ENCODE measurements at places on chromosomes 2 and 18. TPM values are rescaled to one million over a fixed set of nuclear protein-coding genes. Genes with fewer than 3 reads are reported as not detected.

GRCh38 chr2:216740557-216741222 is 45.3 kb upstream of the IGFBP5 start:
- DNase-seq, result no peak

- no peak for DNase-seq
Observed at GRCh38 chr2:109726379-109727270, 67.5 kb upstream of the RGPD5 start.

DNA sequence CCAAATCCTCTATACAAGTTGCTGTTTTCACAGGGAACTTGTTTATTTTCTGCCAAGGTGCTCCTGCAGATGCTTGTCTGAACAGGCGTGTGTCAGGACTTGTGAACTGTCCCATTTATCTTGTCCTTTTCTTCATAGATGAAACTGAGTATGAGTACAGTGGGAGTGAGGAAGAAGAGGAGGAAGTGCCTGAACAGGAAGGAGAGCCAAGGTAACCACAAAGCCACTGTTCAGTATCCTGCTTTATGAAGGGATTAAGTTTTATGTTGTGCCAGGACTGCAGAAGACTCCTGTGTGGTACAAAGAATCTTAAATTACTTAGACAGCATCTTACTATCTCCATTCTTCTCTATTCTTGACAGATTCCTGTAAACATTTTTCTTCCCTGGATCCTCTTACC is 145.0 kb downstream of the MAP4K4 start:
- no peak for DNase-seq

GRCh38 chr18:59431131-59431530 is 72.1 kb upstream of the LMAN1 start:
- DNase-seq, result no peak

DNA sequence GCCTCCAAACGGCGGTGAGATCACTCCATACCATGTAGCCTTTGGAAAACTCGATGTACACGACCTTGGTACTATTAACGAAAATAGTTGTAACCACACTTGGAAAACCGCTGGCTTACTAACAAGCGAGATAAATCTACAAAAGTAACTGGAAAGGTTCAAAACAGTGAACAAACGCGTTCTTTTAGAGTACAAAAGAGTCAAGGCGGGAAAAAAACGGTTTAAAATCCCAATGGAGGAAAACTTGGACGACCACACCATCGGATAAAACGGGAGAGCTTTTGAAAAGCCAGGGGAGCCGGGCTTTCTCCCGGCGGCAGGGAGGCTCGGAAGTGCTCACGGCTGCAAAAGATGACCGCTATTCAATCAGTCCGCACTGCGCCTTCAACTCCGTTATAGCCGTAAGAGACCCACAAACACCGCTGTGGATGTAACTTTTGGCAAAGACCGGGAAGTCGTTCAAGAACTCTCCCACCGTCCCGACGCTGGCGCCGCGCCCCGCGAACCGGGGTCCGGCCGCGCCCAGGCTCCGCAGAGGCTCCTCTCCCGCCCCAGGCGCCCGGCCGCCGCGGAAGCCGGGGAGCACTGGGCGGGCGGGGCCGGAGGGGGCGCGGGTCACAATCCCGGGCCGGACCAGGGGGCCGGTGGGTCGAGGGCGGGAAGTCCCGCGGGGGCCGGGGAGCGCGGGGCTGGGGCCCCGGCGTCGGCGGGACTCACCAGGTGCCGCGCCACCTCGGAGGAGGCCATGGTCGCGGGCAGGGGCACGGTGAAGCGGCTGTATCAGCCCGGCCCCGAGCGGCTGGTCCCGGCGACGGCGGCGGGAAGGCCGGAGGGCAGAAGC is 465 bp downstream of the SEPTIN10 start:
- DNase-seq, result no peak

- no peak for DNase-seq
Observed at GRCh38 chr2:157174321-157174720, 83.2 kb upstream of the GALNT5 start.

- DNase-seq, result no peak
Observed at GRCh38 chr2:150983314-150983897, 278.3 kb downstream of the RBM43 start.

DNA sequence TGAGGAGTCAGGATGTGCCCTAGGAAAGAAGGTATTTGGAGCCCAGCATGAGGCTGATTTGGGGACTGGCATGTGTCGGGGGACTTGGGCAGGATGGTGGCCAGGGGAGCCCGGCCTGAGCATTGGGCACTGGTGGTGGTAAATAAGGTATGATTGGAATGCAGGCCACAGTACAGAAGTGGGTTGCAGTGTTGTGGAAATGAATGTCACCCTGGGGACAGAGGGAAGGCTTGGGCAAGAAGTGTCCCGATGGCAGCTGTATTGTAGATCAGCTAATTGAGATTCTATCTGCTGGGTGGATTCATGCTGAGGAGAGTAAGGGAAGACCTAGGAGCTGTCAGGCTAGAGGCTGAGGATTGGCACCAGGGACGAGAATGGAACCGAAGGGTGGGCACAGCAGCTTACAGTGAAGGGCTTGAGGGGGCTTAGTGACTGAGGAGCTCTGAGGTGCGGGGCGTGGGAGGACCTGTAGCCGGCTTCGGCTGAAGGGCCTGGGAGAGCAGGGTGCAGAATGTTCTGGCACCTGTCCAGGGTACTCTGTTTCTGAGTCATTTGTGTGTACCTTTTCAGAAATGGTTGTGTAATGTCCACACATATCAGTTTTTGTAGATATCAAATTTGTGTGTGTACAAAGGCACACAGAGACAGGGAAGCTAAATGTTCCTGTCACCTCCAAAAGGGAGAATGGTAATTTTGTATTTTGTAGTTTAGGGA is 170.2 kb downstream of the PRKCE start:
- DNase-seq, result no peak

DNA sequence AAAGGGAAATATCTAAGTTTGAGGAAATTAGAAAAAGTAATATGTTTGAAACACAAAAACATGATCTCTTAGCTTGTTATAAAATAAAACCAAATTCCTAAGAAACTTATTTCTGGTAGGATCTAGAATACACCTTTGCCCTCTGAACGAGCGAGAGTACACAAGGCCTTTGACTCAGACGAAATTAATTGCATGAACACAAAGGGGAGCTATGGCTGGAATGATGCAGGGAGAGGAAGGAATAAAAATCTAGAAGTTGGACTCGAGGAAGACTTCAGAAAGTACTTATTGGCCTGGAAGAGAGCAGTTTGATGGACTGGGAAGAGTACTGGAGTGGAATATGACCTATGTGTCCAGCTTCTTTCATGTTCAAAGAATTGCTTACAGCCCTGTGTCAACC is 927 bp upstream of the CRYGD start:
- DNase-seq, result no peak

DNA sequence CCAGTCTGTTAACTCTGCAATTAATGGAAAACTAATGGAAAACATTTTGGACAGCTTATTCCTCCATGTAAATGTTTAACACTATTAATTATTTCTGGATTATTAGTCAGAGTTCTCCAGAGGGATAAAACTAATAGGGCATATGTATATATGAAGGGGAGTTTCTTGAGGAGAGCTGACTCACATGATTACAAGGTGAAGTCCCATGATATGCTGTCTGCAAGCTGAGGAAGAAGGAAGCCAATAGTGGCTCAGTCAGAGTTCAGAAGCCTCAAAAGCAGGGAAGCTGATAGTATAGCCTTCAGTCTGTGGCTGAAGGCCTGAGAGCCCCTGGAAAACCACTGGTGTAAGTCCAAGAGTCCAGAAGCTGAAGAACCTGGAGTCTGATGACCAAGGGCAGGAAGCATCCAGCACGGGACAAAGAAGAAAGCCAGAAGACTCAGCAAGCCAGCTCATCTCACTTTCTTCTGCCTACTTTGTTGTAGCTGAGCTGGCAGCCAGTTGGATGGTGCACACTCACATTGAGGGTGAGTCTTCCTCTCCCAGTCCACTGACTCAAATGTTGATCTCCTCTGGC is 136.0 kb downstream of the PTH2R start:
- DNase-seq, result no peak

DNA sequence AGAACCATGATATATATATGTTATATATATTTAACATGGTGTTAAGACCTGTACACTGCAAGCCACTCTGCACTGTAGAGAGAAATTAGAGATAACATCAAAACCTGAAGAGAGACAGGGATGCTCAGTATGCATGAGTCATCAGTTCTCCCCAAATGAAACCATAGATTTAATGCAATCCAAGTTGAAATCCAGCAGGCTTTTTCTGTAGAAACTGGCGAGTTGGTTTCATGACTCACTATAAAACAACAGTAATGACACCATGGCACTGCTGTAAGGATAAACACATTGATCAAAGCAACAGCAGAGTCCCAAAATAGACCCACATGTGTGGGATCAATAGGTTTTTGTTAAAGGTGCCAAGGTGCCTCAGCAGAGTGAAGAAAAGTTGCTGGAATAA is 65.8 kb downstream of the RTP5 start:
- no peak for DNase-seq

DNA sequence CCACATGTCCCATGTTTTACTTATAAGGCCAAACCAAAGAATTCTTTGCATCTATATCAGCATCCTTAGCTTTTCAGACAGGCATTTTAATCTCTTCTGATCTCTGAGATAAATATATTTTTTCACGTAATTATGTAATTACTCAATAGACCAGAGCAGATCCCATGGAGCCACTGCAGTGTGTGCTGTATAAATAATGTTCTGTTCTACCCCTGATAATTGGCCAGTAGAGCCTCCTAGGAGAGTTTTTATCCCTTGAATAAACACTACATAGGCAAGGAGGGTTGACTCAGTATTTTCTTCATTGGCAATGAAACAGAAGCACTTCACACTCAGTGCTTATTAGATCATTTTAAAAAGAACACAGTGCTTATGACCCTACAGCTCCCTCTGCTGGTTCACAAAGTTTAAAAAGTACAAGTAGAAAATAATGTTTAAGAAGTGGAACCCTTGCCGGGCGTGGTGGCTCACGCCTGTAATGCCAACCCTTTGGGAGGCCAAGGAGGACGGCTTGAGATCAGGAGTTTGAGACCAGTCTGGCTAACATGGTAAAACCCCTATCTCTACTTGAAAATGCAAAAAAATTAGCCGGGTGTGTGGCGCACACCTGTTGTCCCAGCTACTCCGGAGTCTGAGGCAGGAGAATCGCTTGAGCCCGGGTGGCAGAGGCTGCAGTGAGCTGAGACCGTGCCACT is 91.9 kb downstream of the PPP1R1C start:
- no peak for DNase-seq

DNA sequence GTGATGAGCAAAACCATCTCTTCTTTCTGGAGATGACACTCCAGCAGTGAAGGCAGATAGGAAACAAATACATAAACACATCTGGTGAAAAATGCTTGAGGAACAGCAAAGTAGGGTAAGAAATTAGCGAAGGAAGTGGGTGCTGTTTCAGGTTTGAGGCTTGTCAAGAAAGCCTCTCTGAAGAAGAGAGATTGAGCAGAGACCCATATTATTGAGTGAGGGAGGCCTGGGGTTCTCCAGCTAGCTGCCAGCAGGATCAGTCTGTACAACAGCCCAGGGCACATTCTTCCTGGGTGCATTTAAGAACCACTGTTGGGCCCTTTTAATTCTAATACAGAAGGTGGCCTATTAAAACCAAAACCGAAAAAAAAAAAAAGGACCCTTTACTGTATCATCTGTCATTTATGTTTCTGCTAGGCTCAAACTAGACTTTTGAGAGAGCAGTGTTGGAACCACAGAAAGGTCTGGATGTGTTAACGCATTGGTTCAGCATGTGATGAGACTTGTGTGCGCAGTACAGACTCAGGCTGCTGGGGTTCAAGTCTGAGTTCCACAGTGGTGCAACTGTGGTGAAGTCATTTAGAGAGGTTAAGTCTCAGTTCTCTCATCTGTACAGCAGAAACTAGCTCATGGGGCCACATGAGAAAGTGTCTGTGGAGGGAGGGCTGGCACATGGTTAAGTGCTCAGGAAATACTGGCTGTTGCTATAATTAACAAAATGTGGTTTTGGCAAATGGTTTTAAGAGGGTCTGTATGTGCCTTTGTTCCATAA is 28.9 kb downstream of the MGAT5 start:
- DNase-seq, result peak; percentile 50

DNA sequence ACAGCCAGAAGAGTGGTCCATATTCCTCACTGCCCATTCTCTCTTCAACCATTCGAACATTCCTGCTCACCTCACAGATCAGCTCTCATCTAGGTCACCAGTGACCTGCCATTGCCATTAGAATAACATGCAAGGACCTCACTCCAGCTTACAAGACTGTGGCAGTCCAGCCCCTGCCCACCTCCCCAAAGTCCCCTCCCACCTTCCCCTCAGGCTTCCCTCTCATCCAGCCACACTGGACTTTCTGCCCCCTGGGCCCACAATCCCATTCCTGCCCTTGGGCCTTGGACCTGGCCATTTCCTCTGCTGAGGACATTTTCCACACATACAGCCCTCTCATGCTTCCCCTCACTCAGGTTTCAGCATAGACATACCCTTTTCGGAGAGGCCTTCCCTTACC is 5.2 kb upstream of the TMEM177 start:
- no peak for DNase-seq

- no peak for DNase-seq
Observed at GRCh38 chr18:72783530-72783929, 84.3 kb downstream of the NETO1 start.

- DNase-seq, result no peak
Observed at GRCh38 chr18:41751161-41751560, 203.9 kb upstream of the PIK3C3 start.

GRCh38 chr2:106143495-106144215 is 50.4 kb downstream of the UXS1 start:
- no peak for DNase-seq

DNA sequence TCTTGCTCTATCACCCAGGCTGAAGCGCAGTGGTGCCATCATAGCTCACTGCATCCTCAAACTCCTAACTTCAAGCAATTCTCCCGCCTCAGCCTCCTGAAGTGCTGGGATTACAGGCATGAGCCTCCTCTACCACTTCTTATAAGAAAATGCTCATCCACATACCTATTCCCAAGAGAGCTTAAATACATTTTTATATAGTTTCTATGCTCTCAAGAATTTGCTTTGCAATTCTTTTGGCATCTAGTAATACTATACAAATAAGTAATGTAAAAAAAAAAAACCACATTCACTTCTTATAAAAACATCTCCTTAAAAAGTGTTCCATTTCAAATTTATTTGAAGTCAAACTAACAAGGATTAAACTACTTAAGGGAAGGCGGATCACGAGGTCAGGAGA is 197.3 kb downstream of the DNAH7 start:
- no peak for DNase-seq

- DNase-seq, result peak; percentile 5
Observed at GRCh38 chr2:29841386-29842004, 79.9 kb downstream of the ALK start.

DNA sequence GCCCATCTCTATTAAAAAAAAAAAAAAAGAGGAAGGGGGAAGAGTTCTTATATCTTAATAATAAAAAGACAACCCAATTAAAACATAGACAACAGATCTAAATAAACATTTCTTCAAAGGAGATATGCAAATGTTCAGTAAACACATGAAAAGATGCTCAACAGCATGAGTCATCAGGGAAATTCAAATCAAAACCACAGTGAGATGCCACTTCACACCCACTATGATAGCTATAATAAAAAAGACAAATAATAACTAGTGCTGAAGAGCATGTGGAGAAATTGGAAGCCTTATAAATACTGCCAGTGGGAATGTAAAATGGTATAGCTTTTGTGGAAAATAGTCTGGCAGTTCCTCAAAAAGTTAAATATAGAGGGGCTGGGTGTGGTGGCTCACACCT is 61.5 kb upstream of the CYP20A1 start:
- peak; percentile 8 for DNase-seq

The ECEL1 gene
- total RNA-seq, result not detected

The EVA1A gene
- total RNA-seq, result not detected

The ALPI gene
- total RNA-seq, result not detected

The TTN gene
- total RNA-seq, result 27.5 TPM

The SLC1A4 gene
- total RNA-seq, result 2.8 TPM

All from CD4-positive, alpha-beta T cell (primary cell).